ENCODE measurements at places on chromosomes 1 and 21.

GRCh38 chr21:42219606-42220137 lies 732 bp downstream of the ABCG1 start:
- DNase-seq = no peak

- DNase-seq = no peak
Observed at GRCh38 chr1:77948841-77949424, 29.9 kb downstream of the FUBP1 start.

- DNase-seq = peak; percentile 44
Observed at GRCh38 chr1:154760469-154760933, 109.6 kb downstream of the KCNN3 start.

DNA sequence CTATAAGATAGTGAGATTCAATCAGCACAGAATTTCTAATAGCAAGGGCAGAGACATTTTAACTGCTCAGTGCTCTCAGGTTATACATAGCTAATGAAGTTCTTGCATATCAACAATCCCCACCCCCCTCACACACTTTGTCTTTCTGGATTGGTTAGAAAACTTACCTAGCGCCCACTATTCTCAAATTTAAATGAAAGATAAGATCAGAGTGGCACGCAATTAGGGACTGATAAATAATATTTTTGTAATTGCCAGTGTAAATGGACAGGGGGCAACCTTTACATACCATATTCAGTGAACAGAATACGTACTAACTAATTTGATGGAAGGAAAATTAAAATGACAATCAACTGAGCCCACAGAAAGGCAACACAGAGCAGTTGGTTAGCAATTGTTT lies 11.7 kb downstream of the SELL start:
- no peak for DNase-seq

- DNase-seq = no peak
Observed at GRCh38 chr1:14757286-14757625, 158.8 kb downstream of the KAZN start.

GRCh38 chr1:180489976-180490375 lies 12.4 kb downstream of the ACBD6 start:
- no peak for DNase-seq

- DNase-seq = no peak
Observed at GRCh38 chr1:221793439-221794078, 51.7 kb upstream of the DUSP10 start.

DNA sequence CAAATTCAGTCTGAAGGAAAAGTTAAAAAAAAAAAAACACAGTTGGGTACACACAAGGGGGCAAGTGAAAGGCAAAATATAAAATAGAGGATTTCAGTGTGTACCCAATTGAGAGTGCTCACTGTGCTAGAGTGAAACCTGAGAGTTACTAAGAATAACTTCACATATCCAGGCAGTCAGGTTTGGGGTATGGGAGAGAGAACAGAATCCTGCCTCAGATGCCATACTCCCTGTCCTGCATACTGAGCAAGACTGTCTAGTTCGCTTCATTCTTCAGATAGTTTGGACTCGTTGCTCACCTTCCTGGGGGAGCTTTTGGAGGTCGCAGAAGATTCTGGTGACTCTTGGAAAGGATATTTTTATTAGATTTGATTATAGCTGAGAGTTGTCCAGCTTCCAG lies 20.4 kb downstream of the CEP85 start:
- no peak for DNase-seq

DNA sequence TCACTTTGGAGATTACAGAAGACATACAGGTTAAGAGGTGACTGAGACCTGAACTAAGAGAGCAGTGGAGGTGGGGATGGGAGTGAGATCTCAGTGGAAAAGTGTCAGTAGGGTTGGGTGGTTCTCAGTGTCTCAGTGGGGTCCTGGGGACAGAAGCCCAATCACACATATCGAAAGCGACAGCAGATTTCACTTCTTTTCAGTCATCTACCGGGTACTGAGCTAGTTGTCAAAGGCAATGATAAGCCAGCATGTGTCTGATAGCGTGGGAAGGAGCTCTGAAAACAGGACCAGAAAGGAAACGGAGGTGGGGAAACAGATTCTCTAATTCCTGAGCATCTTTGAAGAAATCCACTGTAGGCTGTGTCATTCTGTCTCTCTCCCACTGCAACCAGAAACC lies 59.5 kb downstream of the RHOU start:
- DNase-seq = no peak

GRCh38 chr1:209877087-209877764 lies 49.5 kb downstream of the UTP25 start:
- DNase-seq = no peak

GRCh38 chr1:192878249-192878648 lies 69.4 kb downstream of the RGS2 start:
- DNase-seq = no peak

DNA sequence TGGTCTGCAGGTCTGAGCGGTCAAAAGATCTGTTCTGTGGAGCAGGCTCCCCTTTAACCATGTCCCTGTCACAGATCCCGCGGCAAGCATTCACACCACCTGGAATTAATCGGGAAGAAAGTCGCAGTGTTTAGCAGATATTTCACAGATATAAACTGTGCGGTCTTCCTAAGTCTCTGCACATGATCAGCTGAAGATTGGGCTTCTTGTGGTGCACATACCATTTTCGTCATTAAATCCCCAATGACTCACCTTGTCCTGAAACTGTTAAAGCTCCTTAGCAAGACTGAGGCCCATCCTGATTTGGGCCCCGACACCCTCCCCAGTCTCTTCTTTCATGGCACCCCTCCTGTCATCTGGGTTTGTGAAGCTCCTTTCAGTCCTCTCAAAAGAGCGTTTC lies 158.8 kb downstream of the KIF26B start:
- DNase-seq = no peak

DNA sequence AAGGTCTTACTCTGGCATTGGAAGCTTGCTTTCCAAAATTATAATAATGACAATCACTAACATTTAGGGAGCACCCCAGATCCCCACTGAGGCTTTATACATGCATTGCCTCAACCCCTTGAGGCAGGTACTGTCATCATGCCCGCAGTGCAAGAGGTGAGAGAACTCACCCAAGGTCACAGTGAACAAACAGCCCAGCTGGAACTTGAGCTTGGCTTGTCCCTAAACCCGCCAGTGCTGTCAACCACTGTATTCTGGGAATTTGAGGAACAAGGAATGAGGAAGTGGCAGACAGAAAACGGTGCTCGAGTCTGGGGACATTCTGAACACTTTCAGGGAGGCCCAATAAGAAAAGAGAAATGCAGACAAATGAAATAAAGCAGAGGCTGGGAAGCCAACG lies 34.6 kb upstream of the TLR5 start:
- DNase-seq = no peak

- no peak for DNase-seq
Observed at GRCh38 chr1:198265073-198265661, 108.4 kb downstream of the NEK7 start.

DNA sequence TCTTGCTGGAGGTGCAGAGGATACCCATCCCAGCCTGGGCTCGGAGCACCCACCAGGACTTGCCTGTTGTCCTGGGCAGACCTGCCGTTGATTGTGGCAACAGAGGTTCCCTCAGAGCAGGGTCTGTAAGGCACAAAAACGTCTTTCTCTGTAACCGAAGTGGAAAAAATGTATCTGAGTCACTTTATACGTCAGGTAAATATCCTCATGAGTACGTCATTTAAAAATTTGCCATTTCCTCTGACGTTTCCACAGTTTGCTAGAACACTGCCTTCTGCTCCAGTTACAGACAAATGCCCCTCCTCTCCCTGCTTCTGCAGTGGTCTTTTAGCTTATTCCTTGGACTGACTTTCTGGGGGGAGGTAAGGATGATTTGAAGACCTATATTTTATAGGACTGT lies 326.8 kb downstream of the HHAT start:
- no peak for DNase-seq

GRCh38 chr1:22753481-22753971 lies 42.9 kb downstream of the EPHB2 start:
- no peak for DNase-seq

DNA sequence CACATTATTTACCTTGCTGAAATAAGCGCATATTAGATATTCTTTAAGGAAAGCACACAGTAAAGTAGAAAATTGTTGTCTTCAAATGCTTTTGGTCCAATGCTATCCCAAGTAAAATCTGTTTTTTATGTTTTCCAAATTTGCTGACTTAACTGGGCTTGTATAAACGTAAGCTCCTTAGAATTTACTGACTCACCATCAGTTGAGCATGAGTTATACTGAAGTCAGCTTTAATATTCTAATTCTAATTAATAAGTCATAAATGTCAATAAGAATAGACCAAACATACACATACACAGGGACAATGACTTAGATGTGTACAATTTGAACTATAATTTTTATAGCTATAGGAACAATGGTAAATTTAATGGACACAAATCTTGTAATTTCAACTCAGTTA lies 319.2 kb downstream of the TPR start:
- DNase-seq = no peak

GRCh38 chr1:89908273-89908671 lies 86.6 kb upstream of the ZNF326 start:
- DNase-seq = no peak

- DNase-seq = no peak
Observed at GRCh38 chr1:169565335-169566271, 20.7 kb downstream of the F5 start.

- no peak for DNase-seq
Observed at GRCh38 chr1:205669341-205670149, 10.8 kb downstream of the SLC45A3 start.

DNA sequence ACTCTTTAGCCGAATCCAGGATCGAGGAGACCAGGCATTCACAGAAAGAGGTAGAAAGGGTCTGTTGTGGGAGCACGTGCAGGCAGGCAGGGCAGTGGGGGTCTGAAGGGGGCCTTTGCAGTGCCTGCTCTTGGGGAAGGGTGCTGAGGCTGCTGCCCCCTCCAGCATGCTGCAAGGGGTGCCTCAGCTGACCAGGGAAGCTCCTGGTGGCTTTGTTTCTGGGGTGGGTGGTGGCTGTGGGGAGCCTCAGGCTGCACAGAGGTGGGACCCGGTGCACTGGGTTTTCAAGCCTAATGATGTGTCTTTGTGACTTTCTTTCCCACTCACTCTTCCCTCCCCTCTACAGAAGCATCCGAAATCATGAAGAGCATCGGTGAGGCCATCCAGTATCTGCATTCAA lies 41.5 kb upstream of the IL19 start:
- DNase-seq = no peak

GRCh38 chr1:214454569-214455396 lies 96.6 kb downstream of the PTPN14 start:
- DNase-seq = no peak

GRCh38 chr1:10046356-10047085 lies 13.8 kb downstream of the UBE4B start:
- no peak for DNase-seq

- peak; percentile 70 for DNase-seq
Observed at GRCh38 chr1:242876030-242876429, 351.5 kb upstream of the PLD5 start.

- DNase-seq = no peak
Observed at GRCh38 chr1:22075718-22076117, 23.2 kb downstream of the CDC42 start.

DNA sequence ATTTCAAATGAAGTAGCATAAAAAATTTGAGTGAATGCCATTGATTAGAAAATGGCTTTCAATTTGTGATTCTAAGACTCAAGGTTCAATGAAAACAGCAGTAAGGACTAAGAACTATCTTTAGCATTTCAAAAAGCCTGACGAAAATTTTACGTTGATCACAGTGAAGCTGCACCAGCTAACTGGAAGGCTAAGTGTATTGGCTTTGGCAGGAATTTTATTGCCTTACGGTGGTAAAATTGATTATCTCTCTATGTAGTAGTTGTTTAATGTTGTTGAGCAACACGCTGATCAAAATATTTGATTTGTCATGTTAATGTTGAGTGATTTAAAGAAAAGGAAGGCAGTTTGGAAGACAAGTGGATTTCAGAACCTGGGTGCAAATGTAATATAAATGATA lies 49.6 kb downstream of the ATG4C start:
- DNase-seq = no peak

GRCh38 chr21:37172646-37173045 lies 94.5 kb downstream of the VPS26C start:
- no peak for DNase-seq

DNA sequence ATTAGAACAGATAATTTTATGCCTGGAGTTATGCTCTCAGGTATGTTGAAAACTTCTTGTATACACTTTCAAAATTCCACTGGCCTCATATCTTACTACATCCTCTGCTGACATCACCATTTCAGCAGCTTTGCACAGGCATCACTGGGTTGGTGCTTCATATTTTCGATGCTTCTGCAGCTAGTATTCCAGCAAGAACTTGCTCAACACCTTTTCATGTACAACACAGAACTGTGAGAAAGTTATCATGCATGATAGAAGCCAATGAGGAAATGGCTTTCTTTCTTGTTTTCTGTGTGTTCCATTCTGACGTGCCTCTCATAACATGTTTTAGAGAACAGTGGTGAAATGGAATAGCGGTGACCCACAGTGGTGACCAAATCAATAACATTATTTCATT lies 5.1 kb upstream of the GBP5 start:
- no peak for DNase-seq

Measured in A549 (cell line).